Hypothalamus (tissue), 51 donors: ENCODE measurements at places on chromosomes 12 and 14.

GRCh38 chr14:92613681-92614260, 100.2 kb downstream of the RIN3 start:
- DNase-seq, result no peak

DNA sequence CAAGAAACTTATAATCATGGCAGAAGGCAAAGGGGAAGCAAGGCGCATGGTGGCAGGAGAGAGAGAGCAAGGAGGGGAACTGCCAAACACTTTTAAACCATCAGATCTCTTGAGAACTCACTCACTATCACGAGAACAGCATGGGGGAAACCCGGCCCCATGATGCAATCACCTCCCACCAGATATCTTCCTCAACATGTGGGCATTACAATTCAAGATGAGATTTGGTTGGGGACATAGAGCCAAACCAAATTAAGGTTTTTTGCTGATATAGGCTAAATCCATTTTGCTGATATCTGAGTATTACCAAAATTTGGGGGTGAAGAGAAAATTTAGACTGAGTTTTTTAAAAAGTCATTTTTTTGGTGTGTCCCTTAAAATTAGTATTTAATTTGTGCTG, 54.9 kb upstream of the TMX1 start:
- DNase-seq, result no peak

GRCh38 chr14:24700511-24700910, 66.5 kb upstream of the GZMB start:
- DNase-seq, result no peak

GRCh38 chr12:122942637-122943036, 23.6 kb downstream of the ABCB9 start:
- no peak for DNase-seq

DNA sequence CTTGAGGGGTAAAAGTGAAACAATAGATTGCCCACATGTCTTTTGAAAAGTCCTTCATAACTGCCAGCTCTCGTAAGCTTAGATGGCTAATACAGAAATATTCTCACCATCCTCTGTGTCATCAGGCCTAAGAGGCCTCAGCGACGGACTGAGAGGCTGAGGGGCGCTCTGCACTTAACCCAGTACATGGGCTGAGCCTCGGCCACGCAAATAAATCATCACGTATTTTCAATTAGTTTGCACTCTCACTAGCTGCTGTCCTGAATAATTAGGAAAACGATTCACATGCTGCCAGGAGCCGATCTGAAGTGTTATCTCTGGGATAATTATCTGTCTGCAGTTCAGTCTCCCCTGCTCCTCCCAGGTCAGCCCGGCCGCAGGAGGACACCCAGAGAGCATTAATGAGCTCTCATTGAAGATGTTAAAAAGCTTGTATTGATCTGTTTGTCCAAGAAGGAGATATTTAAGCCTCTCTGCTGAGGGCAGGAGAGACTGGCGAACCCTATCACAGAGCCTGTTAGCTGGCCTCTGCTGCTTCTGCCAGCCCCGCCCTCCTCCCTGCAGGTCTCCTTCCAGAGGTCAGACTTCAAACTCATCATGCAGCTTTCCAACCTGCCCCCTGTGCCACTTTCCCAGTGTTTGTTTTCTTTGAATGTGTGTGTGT, 1051.3 kb downstream of the VRK1 start:
- DNase-seq, result no peak

DNA sequence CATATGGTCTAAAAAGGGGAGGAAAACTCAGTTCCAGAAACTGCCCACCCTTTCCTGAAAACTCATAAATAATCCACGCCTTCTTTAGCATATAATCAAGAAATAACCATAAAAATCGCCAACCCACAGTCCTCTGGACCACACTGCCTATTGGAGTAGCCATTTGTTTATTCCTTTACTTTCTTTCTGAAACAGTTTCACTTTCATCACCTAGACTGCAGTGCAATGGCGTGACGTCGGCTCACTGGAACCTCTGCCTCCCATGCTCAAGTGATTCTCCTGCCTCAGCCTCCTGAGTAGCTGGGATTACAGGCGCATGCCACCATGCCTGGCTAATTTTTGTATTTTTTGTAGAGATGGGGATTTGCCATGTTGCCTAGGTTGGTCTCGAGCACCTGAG, 44.2 kb downstream of the CLMN start:
- no peak for DNase-seq
